ENCODE measurements at places on chromosomes 16 and 17.

GRCh38 chr17:17666111-17666714, 15.0 kb upstream of the RAI1 start:
- no peak for DNase-seq

- DNase-seq: peak; percentile 75
These were observed 2.3 kb downstream of the RPUSD1 start for GRCh38 chr16:785563-786535.

GRCh38 chr17:69857412-69857835, 217.6 kb upstream of the KCNJ16 start:
- DNase-seq: no peak

DNA sequence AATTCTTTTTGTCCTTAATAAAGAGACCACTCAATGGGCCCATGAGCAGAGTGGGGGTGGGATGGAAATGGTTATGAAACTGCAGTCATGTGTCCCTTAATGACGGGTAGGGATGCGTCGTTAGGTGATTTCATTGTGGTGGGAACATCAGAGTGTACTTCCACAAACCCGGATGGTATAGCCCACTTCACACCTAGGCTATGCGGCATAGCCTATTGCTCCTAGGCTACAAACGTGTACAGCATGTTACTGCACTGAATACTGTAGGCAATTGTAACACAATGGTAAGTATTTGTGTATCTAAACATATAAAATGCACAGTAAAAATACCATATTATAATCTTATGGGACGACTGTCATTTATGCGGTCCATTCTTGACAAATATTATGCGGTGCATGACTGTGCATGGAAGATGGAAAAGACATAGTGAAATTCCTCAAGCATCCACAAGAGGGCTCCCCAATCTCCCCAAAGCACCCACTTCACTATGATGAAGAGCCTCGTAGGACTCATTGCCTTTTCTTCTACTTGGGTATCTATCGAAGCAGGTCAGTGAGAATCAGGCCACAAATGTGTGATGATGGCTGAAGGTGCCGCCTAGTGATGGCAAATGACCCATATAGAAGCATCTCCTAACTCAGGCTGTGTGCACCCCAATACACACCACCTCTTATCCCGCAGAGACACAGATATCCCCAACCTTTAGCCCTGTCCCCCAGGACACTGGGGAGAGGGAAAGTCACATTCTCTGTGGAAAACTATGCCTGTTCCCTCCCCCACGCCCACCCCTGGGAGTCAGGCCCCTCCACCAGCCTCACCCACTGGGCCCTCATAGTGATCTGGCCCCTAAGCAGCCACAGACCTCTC, 43.5 kb downstream of the TBX21 start:
- no peak for DNase-seq

DNA sequence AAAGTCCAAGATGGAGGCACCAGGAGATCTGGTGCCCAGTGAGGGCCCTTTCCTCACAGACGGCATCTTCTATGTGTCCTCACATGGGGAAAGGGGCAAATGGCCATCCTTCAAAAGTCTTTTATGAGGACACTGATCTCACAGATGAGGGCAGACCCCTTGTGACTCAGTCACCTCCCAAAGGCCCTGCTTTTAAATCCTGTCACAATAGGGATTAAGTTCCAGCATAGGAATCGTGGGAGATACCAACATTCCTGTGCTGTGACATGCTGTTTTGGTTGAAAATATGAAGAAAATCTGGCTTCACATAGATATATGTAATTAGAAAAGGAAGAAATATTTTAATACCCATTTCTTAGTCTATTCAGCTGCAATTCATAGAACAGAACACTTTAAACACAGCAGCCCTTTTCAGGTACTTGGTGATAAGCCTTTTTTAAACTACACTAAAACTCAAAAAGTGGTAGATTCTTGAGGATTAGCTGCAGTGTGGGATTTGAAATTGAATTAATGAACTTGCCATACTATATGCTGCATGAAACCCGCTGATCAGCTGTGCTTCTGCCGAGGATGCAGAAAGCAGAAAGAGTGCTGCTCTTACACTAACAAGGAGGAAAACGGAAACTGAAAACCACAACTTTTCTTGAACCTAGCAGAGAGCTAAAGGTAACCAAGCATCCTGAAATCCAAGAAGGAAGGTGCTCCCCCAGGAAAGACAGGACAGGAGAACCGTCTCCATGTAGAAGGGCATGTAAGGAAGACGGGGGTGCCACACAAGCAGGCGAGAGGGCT, 32.7 kb downstream of the VPS53 start:
- DNase-seq: no peak

DNA sequence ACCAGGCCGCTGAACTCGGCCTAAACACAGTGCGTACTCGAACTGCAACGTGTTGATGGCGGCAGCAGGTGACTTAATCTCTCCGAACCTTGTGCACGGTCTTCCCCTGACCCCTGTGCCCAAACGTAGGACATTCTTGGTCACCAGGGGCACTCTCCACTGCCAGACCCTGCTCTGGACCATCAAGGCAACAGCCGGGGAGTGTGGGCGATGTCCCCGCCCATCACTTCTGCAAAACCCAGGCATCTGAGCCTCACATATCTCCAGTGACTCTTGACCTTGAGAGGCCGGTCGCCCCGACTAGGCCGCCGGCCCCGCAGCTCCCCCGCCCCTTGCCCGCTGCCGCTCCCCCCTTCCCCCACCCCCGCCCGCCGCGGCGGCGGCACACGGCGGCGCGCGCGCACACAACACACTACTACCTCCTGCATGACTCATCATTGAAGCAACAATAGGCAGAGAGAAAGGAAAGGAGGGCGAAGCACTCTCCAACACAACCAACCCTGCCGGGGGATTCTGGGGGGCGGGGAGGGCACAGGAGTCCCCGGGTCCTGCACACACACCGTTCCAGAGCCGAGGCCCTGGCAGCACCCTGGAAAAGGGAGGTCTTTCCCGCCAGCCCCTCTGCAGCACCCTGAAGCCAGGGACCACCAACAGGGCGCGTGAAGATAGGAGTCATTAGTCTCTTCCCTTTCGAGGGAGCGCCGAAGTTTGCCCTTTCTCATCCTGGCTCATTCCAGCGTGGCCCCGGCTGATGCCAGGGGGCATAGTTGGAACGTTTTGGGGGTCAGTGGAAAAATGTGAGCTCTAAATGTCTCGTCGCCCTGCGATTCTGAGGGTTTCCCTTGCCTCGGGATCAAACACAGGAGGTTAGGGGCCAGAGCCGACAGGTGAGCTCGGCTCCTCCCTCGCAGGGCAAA, 1.9 kb downstream of the MNT start:
- peak; percentile 51 for DNase-seq

- no peak for DNase-seq
These were observed 37.6 kb downstream of the RNF112 start for GRCh38 chr17:19448341-19449268.

- no peak for DNase-seq
These were observed 358.1 kb downstream of the KCNJ2 start for GRCh38 chr17:70527364-70527888.

DNA sequence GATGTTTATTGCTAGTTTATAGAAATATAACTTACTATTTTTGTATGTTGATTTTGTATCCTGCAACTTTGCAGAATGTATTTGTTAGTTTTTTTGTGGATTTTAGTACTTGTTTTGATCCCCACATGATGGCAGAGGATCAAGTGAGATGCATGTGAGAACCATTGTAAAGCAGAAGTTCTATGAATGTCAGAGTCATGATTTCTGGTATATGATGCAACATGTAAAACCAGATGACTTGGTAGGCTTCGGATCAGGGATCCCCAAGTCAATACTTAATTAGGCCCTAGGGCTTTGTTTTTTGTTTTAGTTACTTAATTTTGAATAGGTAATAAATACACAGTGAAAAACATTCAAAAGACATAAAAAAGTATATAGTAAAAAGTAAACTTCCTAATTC, 45.8 kb downstream of the ESRP2 start:
- no peak for DNase-seq

DNA sequence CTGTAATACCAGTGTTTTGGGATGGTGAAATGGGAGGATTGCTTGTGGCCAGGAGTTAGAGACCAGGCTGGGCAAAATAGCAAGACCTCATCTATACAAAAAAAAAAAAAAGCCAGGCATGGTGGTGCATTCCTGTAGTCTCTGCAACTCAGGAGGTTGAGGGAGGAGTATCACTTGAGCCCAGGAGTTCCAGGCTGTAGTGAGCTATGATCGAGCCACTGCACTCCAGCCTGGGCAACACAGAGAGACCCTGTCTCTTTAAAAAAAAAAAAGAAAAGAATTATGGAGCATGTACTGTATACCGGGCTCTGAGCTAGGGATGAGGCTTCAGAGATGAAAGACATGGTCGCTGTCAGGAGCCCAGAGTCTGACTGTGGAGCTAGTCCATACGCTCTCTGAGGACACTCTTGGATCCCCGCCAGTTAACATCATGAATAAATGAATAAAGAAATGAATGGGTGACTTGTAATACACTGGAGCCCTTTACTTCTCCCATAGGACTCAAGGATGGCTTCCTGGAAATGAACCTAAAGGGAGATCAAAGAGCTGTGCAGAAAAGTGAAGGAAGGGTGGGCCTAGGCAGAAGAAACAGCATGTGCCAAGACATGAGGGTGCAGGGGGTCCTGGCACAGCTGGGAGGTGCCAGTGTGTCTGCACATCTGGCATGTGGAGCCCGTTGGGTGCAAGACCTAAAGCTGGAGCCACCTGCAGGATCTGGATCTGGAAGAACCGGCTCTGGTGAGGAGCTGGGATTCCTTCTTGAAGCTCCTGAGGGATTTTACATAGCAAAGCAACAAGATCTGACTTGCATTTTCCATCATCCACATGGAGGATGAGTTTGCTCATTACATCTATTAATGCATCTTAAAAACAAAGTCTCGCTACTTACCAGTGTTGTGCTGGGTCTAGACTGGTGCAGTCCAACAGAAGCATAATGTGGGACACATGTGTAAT, 120.4 kb downstream of the IRX3 start:
- DNase-seq: no peak

GRCh38 chr16:87762071-87762571, 3.7 kb downstream of the KLHDC4 start:
- DNase-seq: no peak

DNA sequence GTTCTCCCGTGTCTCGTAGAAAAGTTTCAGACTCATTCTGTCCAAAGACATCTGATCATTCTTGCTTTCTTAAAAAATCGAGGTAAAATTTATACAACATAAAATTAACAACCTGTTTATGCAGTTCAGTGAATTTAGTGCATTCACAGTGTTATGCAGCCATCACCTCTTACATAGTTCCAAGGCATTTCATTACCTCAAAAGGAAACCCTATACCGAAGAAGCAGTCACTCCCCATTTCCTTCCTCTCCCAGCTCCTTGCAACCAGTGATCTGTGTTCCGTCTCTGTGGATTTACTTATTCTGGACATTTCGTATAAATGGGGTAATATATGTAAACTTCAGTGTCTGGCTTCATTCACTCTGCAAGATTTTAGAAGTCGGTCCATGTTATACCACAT, 103.5 kb upstream of the HS3ST3A1 start:
- no peak for DNase-seq

DNA sequence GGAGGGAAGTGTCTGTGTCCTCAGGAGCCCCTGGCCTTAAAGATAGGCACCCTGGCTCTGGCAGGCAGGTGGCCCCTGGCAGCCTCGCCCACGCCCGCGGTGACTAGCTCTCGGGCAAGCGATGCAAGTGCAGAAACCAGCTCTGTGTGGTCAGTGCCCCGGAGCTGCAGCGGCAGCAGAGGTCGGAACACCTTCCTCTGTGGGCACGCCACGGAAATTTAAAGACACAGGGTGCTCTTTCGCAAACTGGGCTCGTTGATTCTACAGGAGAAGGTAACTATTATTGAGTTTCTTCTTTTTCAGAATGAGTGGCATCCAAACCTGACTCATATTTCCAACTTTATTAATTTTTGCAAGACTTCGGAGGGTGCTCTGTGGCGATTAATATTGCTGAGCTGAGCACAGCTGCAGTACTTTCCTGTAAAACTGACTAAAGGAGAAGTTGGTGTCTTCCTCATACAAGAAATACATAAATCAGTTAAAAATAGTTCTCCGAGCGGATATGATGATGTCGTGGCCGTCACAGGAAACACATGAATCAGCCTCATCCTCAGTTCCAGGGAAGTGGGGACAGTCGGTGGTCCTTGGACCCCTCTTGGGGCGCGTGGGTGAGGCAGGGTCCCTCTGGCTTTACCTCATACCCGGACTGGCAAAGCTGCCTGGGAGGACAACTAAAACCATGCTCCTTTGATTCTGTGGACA, 120.2 kb downstream of the METRNL start:
- DNase-seq: peak; percentile 46

DNA sequence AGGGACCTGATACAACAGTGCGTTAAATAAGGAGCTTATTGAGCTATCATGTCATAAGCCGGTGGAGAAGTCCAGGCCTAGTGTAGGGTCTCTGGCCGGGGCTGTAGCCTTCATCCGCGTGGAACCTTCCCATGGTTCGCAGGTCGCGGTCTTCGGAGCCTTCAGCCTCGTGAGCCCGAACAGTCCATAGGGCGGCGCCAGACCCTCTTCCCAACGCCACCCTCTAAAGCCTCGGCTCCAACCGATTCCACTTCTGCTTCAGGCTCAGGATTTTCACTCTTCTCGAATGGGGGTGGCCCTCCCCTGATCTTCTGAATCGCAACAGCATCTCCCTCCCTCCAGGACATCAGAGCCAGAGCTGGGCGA, 10.3 kb upstream of the BRCA1 start:
- DNase-seq: no peak

- no peak for DNase-seq
These were observed 13.9 kb downstream of the ATP2A1 start for GRCh38 chr16:28891964-28892890.

GRCh38 chr17:66945147-66945835, 19.2 kb upstream of the CACNG4 start:
- no peak for DNase-seq

DNA sequence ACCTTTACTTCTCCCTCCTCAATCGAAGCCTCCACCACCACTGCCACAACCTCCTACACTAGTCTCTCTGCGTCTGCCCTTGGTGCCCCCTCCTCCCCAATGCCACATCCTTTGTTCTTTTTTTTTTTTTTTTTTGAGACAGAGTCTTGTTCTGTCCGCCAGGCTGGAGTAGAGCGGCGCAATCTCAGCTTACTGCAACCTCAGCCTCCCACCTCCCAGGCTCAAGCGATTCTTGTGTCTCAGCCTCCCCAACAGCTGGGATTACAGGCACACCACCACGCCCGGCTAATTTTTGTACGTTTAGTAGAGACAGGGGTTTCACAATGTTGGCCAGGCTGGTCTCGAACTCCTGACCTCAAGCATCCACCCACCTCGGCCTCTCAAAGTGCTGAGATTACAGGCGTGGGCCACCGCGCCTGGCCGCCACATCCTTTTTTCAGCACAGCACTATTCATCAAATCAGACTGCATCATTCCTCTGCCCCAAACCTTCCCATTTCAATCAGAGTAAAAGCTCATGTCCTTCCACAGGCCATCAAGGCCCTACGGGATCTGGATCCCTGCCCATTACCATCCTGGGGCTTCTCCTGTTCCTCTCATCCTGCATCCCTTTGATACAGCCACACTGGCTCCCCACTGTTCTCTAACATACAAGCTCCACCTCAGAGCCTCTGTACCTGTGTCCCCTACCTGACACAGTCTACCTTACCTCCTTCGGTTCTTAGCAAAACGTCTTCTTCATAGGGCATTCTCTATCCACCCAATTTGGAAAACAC, 2.0 kb downstream of the KLHL11 start:
- DNase-seq: no peak

Data from heart right ventricle (tissue), 16 donors.